Right atrium auricular region (tissue), 2 donors: ENCODE measurements at places on chromosomes 13 and 19. TPM values are rescaled to one million over a fixed set of nuclear protein-coding genes. Genes with fewer than 3 reads are reported as not detected.

ACP7 gene
- not detected for total RNA-seq

CILP2 gene
- total RNA-seq = 0.24 TPM

SIGLEC11 gene
- 0.19 TPM for total RNA-seq

DNA sequence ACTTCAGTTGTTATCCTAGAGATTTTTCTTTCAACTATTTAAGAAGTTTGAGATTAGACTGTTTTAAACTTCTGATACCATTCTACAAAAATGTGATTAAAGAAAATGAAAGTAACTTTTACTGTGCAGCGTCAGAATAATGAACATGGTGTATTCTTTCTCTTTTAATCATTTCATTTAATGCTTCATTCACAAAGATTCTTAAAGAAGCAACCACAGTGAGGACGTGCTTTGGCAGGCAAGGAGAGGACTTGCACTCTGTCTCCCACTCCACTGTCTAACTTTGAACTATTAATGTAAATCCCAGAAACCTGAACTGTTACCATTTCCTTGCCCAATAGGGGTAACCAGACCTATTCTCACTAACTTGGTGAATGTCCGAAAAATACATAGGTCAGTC, 137.0 kb downstream of the KCNRG start:
- H3K36me3 ChIP-seq = no peaks in the 10 kb centered on the region
- no peak overlapping the region for H3K27ac ChIP-seq
- DNase-seq = no peak
- H3K4me1 ChIP-seq = no peaks in the 10 kb centered on the region

DNA sequence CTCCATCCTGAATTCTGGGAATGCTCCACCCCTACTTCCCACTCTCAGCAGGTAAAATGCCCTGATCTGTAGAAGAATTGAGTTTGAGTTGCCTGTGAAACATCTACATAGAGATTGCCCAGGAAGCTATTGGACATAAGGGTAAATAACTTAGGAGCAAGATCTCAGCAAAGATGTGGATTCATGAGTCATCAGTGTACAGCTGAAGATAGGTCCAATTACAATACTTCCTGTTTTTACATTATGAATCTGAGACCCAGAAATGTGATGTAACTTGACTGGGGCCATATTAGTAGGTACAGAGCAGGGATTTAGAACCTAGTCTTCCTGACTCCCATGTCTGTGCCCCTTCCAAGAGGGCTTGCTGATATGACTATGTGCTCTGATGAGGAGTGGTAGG, 79.4 kb upstream of the FNDC3A start:
- H3K36me3 ChIP-seq = no peaks in the 10 kb centered on the region
- no peak overlapping the region for H3K27ac ChIP-seq
- H3K4me1 ChIP-seq = peaks cover 6% of the 10 kb centered on the region

ADGRE1 gene
- not detected for total RNA-seq

GRCh38 chr13:45184693-45185092, 16.2 kb downstream of the KCTD4 start:
- H3K27ac ChIP-seq = no peak overlapping the region
- H3K4me3 ChIP-seq = no peak overlapping the region
- H3K27me3 ChIP-seq = no peaks in the 10 kb centered on the region
- H3K36me3 ChIP-seq = no peaks in the 10 kb centered on the region

DNA sequence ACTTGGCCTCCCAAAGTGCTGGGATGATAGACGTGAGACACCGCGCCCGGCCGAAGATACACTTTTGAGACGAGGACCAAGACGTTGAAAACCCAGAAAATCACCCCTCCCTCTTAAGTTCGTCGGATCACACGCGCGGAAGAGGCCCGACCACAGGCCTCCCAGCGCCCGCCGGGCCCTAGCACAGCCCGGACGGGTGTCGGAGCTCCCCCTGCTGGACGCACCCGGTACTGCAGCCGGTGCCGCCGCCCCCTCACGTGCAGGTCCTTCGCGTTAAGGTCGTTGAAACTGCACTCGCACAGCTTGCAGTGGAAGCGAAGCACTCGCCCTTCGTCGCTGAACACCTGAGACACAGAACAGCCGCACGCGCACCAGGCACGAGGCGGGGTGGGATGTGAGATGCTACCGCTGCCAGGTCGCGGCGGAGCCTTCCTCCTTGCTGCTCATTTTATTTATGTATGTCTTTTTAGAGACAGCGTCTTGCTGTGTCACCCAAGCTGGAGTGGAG, 35.7 kb upstream of the MATK start:
- peaks cover 4% of the 10 kb centered on the region for H3K4me1 ChIP-seq
- DNase-seq = peak; percentile 63
- no peak overlapping the region for H3K27ac ChIP-seq
- H3K36me3 ChIP-seq = no peaks in the 10 kb centered on the region
- no peaks in the 10 kb centered on the region for H3K27me3 ChIP-seq
